Stimulated activated CD4-positive, alpha-beta T cell treated with anti-CD3 and anti-CD28 coated beads, Interleukin-15, amount 100 ng/mL, for 1 hour (primary cell): ENCODE measurements at places on chromosomes 4 and X.

DNA sequence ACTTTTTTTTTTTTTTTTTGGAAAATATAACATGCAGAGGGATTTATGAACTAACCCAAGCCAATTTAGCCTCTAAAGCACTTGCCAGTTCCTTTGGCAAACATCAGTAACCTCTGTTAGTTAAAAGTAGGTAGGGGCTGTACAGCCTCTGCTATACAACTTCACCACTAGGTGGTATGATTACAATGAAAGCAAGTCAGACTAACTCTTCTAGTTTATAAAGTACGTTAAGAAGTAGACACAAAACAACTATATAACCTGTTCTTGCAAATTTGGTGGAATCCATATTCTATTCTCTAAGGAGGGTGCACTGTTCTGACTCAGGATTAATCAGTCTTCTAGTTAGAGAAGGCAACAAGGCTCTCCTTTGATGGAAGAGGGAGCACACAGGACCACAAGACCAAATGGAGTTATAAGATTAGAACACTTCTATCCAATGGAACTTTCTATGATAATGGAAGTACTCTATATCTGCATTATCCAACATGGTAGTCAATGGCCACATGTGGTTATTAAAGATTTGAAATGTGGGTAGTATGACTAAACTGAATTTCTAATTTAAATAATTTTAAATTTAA, 12.8 kb downstream of the AIMP1 start:
- DNase-seq: no peak

DNA sequence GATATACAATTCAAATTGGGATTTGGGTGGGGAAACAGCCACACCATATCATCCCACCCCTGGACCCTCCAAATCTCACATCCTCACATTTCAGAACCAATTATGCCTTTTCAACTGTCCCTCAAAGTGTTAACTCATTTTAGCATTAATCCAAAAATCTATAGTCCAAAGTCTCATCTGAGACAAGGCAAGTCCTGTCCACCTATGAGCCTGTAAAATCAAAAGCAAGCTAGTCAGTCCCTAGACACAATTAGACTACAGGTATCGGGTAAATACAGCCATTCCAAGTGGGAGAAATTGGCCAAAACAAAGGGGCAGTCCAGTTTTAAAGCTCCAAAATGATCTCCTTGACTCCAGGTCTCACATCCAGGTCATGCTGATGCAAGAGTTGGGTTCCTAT, 128.0 kb downstream of the NBDY start:
- no peak for DNase-seq

DNA sequence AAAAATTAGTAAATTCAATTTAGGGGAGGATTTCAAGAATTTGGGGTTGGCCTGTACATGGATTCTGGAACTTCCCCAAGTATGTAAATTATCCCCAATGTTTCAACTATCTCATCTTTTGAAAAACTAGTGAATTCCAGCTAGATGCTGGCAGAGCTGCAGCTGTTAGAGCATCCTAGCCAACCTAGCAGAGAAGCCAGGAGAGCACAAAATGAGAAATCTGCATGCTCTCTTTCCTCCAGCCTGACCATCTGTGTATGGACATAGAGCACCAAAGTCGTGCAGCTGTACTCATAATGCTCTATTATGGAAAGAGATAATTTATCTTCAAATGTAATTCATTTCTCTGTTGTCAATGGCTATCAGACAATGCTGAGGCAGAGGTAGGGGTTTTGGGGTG, 1217.7 kb downstream of the PCDH19 start:
- DNase-seq: no peak

GRCh38 chr4:95550115-95550987, 1.6 kb upstream of the UNC5C start:
- DNase-seq: no peak

- no peak for DNase-seq
Observed at GRCh38 chr4:98512918-98513317, 145.5 kb downstream of the TSPAN5 start.

- DNase-seq: no peak
Observed at GRCh38 chrX:50068285-50068563, 132.6 kb downstream of the AKAP4 start.

- no peak for DNase-seq
Observed at GRCh38 chr4:137531986-137532868, at the start of gene PCDH18. TSS of gene PCDH18 (minus strand) at chr4:137532494. CDS start at chr4:137532088, 406 bp downstream.

DNA sequence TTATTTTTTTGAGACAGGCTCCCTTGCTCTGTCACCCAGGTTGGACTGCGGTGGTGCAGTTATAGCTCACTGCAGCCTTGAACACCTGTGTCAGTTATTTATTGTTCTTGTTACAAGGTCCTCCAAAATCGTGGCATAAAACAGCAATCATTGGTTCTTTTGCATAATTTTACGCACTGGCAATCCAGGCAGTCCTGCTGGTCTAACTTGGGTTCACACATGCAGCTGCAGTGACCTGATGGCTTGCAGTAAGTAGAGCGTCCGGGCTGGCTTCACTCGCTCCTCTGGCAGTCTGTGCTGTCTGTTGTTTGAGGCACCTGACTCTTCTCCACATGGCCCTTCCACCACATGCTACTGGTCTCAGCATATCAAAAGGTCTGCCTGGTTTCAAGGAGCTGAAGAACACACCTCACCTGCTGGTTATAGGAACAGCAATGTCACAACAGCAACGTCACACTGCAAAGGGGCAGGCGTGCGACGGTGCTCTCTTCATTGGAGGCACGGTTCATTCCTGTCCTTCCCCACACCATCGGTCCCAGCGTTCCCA, 894.6 kb downstream of the TRIML1 start:
- no peak for DNase-seq

DNA sequence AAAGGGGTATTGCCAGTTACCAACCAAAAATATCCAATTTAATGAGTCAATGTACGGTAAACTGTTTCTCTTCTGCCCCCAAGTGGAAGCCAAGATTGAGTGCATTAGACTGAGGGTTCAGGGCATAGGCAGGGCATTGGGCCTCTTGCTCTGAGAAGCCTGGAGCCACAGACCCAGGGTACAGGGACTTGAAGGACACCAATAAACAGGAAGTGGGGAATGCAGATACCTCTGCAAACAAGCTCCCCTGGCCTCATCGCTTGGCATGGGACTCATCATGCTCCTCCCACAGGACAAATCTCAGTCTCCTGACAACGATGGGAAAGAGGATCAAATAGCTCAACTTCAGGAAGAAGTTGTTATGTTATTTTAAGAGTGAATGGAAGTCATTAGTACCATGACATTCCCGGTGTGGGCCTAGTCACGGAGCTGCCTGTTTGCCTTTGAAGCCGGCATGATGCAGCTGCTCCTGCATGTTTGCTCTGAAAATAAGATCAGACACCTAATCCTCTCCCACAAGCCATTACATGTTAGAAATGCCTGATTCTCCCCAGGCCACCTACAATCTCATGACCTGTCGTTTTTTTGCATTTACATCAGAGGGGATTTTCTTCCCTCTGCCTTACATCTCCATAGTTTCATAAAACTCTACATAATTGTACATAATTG, 224.2 kb downstream of the RCHY1 start:
- DNase-seq: no peak

- DNase-seq: no peak
Observed at GRCh38 chr4:185640811-185641675, 105.7 kb upstream of the PDLIM3 start.

GRCh38 chr4:32778025-32778424, 2057.9 kb downstream of the PCDH7 start:
- no peak for DNase-seq

DNA sequence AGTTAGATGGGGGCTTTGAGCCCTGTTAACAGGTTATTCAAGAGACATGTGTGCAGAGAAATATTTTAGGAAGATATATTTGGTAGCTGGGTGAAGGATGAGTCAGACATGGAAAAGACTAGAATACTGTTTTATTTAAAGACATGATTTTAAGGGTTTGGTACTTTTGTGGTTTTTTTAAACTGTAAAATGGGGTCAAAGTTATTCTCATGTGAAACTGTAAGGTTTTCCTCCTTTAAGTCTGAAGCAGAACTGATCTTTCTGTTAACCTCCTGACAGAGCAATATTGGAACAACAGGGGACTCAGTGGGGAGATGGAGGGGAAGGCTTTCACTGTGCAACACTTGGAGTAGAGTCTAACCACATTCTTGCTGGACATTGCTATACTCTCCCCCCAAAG, 112.4 kb upstream of the LSM6 start:
- DNase-seq: no peak

GRCh38 chr4:84852081-84852480, 114.4 kb downstream of the WDFY3 start:
- DNase-seq: no peak

- no peak for DNase-seq
Observed at GRCh38 chr4:141909541-141909940, 273.2 kb downstream of the IL15 start.

- no peak for DNase-seq
Observed at GRCh38 chr4:18314731-18315130, 293.2 kb upstream of the LCORL start.

DNA sequence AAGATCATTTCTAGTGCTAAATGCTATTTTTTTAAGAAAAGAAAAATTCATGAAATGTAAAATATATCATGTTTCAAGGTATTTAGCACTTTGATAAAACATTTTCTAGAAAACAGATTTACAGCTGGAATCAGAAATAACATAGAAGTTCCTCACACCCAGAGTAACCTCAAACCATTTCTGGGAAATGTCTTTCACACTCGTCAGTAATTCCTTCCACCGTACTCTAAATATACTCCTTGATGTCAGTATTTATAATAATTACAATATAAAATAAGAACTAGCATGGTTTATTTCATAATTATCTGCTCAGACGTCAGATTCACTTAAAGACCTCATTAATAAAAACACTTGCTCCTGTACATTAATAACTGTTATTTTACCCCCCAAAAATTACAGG, 103.9 kb downstream of the ADGRA3 start:
- DNase-seq: no peak

DNA sequence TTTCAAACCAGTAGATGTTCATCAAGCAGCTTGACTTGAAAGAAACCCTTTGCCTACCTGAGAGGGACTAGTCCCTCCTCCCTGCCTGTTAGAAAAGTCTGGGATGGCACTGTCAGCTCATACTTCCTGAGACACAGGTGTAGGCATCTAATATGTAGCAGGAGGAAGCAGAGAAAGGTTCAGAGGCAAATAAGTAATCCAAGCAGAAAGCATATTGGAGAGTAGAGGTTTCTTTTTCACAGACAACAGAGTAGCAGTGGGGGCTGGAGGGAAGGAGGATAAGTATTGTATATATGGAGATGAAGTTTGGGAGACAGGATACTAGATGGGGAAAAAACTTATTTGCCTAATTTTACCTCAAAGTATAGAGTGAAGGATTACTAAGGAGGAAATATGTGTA, 81.5 kb downstream of the FNIP2 start:
- DNase-seq: no peak

- no peak for DNase-seq
Observed at GRCh38 chr4:140557831-140558435, 10.8 kb downstream of the UCP1 start.

DNA sequence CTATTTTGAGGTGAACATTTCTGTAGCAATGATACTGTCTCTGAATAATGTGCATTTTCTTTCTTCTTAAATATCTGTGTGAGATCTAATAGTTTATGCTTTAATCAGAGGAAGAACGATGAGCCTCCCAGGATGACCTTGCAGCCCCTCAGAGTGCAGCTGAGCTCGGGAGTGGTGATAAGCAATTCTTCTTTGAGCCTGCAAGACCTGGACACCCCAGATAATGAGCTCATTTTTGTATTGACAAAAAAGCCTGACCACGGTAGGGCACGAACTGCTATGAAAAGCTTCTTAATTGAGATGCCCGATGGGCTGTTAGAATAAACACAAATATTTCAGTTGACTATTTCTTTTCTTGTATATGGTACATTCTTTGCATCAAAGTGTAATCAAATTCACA, 105.0 kb upstream of the ANXA3 start:
- DNase-seq: no peak

GRCh38 chr4:184506527-184507121, 32.3 kb upstream of the IRF2 start:
- DNase-seq: no peak
